ENCODE measurements at places on chromosomes 7 and 10.

DNA sequence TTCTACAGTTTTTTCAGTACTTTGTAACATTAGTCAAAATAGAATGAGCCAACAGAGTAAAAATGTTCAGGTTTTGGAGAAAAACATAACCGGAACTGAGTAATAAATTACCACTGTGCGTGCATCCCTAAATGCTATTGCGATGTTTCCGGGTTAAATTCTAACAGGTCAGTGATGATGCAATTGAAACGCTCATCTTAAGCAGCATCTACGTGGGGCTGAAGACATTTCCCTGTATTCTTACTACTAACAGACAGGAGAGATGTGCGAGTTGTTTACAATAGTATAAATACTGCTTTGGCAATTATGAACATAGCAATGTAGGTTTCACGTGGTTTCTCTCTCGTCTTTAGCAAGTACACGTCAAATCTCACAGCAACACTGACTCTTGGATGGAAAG, 149.4 kb downstream of the USP6NL start:
- H3K4me3 ChIP-seq = no peak overlapping the region
- H3K27ac ChIP-seq = no peak overlapping the region
- H3K4me1 ChIP-seq = peaks cover 1% of the 10 kb centered on the region

GRCh38 chr10:404346-404745, 269.1 kb downstream of the ZMYND11 start:
- no peak for DNase-seq
- H3K4me1 ChIP-seq = no peaks in the 10 kb centered on the region
- H3K27ac ChIP-seq = no peak overlapping the region
- H3K27me3 ChIP-seq = no peaks in the 10 kb centered on the region
- H3K4me3 ChIP-seq = no peak overlapping the region

DNA sequence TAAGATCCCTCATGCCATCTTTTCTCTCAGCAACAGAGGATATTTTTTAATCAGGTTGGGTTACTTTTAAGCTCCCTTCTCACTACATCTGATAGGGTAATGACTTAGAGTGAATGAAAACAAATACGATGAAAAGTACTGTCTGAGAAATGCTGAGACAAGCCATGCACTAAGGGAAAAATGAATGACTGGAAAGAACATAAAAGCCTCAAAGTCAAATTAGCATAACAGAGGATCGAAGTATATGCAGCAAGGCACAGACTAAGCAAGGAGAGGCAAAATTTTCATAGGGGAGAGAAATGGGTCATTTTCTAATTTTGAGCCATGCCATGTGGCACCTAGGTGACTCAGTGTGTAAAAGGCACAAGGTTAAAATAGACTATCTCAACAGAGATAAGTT, 8.5 kb upstream of the POT1 start:
- H3K27me3 ChIP-seq = no peaks in the 10 kb centered on the region
- H3K4me1 ChIP-seq = no peaks in the 10 kb centered on the region
- DNase-seq = no peak
- no peaks in the 10 kb centered on the region for H3K36me3 ChIP-seq
- H3K27ac ChIP-seq = no peak overlapping the region
- H3K4me3 ChIP-seq = no peak overlapping the region

DNA sequence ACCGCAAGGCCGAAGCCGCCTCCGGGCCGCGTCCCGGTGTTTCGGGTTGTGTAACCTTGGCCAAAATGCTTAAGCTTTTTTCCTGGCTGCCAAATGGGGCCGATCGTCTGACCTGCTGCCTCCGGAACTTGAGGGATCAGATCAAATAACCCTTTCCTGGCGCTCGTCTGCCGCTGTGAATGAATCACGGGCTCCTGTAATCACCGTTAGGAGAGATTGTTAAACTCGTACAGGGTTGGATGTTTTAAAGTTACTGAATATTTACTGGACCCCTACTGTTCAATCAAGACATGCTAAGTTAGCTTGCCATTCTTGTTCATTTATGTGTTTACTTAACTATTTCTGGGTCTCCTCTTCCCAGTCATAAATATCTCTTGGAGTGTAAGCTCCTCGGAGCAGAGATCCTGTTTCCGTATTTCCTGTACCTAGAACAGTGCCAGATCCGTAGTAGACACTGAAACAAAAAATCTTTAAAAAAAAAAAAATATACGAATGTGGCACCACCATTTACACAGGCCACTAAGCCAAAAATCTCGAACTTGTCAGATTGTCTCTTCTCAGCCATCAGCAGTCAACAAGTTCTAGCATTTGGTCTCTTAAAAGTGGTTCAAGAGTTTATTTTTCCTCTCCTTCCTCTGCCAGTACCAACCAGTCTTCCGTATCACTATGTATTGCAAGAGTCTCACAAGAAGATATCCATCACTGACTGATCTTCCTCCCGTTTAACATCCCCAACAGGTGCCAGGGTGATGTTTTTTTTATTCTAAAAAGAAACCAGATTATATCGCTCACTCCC, 650 bp upstream of the TM9SF3 start:
- no peaks in the 10 kb centered on the region for H3K27me3 ChIP-seq
- peak overlapping the region; percentile 99 for H3K27ac ChIP-seq
- peak overlapping the region; percentile 92 for H3K4me3 ChIP-seq
- peaks cover 5% of the 10 kb centered on the region for H3K4me1 ChIP-seq
